Activated naive CD4-positive, alpha-beta T cell treated with anti-CD3 and anti-CD28 coated beads, Interleukin-2, amount 50 U/mL, for 16 hours (primary cell): ENCODE measurements at places on chromosomes 7 and 10.

DNA sequence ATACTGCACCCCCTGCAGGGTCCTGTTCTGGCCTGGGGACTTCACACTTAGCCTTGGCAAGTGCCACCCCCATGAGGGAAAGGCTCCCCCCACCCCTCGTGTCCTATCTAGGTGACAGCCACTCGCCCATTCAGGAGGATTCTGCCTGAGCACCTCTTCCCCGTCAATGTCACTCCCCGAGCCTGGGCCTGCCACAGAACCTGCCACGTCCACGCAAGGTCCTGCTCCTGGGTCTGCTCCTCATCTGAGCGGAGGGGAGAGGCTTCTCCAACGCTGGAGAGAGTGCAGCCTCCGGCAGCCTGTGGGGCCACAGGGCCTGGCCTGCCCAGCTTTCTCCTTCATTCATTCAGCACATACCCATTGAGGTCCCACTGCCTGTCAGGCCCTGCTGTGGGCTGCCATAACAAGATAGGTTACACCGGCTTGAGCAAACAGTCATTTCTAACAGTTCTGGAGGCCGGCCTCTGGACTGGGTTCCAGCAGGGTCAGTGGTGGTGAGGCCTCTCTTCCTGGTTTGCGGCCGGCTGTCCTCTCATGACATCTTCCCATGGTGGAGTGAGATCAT is 92.0 kb upstream of the RET start:
- DNase-seq: no peak

DNA sequence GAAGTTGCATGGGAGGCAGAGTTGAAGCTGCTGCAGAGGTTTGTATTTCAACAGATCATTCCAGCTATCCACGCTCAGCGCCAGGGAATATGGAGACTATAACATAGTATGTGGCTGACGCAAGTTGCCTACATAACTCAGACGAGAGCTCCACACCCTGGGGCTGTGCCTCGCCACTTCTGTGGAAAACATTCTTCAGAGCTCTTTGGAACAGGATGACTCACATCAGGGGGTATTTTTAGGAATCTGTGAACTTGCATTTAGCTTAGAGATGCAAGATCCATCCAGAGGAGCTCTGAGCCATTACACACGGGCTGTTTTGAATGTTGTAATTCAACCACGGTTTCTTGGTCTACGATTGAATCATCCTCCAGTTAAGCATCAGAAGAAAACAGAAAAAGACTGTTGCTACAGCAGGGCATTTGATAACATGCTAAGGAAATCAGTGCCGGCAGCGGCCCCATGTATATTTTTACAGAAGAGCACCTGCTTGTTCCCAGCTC is 481.5 kb upstream of the AKR1E2 start:
- DNase-seq: peak; percentile 19

- no peak for DNase-seq
Measured at GRCh38 chr7:79806161-79806734, 328.4 kb upstream of the GNAI1 start.

DNA sequence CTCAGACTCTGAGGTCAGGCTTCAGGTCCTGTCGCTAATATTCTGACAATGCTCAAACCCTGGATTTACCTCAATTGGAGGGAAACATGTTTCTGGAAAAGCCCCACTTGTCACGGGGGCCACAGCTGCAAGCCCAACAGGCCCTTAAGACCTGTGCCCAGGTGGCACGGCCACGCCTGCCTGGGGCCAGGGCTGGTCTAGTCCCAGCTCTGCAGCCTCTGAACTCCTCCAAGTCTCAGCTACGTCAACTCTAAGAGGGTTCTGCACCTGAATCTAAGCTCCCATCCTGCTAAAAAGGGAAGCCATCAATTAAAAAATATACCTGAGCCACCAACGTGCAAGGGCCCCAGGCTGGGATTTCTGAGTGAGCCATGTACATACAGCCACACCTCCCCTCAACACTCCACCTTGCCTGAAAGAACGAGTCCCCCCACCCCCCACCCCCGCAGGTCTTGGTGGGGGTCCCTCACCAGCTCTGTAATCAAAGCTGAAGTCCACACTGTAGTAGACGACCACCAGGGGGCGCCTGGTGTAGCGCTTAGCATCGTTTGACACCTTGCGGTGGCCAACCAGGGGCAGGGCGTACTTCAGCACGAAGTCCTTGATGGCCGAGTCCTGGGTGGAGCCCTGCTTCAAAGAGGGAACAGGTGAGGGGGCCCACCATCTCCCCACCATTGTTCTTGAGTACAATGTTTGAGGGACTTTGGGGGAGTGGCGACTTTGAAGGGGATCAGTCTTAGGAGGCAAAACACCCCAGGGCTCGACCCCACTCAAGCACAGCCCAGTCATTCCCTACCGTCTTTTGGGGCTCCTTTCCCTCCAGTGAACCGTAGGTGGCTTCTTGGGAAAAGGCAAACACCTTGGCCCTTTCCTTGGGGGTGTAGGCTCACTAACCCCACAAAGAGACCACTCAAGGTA is 22.6 kb downstream of the PDIA4 start:
- DNase-seq: peak; percentile 82

DNA sequence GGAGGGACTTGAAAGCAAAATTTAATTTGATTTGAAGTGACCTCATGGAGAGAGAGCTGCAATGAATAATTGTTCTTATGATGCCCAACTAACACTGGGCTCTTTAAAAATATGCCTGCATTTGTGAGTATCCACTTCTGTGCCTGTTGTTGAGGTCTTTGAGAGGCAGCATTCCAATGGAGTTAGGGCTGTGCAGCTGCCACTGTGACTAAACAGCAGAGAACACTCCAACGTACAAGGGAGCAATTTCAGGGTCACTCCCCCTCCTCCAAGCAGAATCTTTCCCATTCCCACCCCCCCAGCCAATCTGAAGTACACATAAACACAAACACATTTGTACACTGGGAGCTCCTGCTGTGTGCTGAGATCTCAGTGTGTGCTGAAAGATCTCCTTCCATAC is 28.0 kb upstream of the GSAP start:
- no peak for DNase-seq

GRCh38 chr10:14873090-14873760 is 5.4 kb upstream of the SUV39H2 start:
- DNase-seq: no peak

GRCh38 chr7:120733143-120733542 is 124.8 kb downstream of the TSPAN12 start:
- no peak for DNase-seq

DNA sequence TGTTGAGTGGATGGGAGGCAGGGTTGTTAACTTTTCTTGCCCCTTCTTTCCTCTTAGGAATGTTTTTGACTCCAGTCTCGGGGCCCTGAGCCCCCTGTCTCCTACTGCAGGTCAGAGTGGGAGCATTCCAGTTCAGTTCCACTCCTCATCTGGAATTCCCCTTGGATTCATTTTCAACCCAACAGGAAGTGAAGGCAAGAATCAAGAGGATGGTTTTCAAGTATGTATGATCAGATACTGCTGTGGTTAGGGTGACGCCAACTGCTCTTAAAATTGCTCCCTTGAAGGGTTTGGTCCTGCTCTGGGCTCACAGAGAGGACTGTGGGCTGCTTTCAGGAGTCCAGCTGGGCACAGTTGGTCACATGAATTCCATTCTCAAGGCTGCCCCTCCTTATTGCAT is 22.0 kb downstream of the VWA2 start:
- no peak for DNase-seq

GRCh38 chr10:127932521-127933270 is 25.8 kb downstream of the PTPRE start:
- DNase-seq: no peak

- DNase-seq: no peak
Measured at GRCh38 chr7:1457059-1457948, 2.0 kb downstream of the MICALL2 start.

DNA sequence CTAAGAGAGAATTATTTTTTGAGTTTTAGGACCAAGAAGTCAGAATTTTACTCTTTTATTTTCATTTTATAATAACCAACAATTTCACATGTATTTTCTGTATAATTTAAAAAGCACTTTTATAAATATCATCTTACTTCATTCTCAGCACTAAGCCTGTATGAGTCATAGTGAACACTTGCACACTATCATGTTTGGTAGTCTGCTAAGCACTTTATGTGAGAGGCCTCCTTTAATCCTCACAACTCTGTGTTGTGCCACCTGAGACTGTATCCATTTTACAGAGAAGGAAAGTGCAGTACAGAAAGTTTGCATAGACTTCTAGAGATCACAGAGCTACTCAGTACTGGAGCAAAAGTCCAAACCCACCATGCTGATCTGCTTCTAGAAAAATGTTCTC is 939.6 kb downstream of the NRG3 start:
- DNase-seq: no peak

- DNase-seq: no peak
Measured at GRCh38 chr10:21520949-21521348, 4.5 kb downstream of the SKIDA1 start.

- DNase-seq: no peak
Measured at GRCh38 chr10:78476156-78476555, 442.5 kb downstream of the RPS24 start.

GRCh38 chr7:73844848-73845460 is 2.6 kb upstream of the METTL27 start:
- DNase-seq: no peak

DNA sequence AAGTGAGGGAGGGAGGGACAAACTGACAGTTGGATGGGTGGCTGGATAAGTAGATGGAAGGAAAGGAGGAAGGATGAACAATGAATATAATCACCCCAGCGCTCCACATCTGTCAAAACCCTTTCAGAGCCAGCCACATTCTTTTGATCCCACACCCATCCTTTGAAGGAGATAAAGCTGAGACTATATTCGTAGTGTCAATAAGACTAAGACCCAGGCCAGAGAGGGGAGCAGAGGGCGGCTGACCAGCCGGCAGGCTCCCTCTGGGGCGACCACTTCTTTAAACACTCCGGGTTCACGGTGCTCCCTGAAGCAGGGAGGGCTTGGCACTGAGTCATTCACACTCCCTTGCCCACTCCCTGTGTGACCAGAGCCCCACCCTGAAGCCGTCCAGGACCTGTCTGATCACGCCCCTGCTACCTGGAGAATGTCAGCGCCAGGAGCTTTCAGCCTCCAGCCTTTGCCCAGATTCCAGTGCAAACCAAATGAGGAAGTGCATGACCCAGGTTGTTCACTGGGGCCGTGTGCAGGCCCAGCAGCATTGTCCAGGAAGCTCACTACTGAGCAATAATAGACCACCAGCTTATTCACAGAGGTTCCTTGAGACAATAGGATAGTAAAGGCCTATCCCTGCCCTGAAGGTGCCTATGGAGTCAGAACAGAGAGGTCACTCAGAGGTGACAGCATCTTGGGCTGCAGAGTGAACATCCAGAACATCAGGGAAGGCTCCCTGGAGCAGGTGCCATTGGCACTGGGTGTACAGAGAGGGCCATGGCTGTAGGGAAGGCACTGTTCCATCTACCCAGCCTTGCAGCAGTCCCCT is 34.4 kb downstream of the UNC5B start:
- DNase-seq: no peak

DNA sequence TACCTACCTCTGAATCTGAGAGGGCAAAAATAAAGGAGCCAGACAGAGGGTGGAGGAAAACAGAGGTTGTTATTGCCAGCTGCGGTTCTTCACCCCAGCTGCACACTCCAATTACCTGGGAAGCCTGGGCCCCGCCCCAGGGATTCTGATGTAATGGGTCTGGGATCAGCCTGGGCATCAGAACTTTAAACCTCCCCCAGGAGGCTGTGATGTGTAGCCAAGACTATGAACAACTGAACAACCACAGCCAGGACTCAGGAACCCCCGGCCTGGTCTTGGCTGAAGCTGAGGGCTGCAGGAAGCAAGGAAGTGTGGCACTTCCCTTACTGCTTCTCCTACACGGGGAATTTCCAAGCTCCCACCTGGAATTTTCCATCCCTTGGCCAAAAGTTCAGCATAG is 89.3 kb downstream of the HIP1 start:
- DNase-seq: no peak

DNA sequence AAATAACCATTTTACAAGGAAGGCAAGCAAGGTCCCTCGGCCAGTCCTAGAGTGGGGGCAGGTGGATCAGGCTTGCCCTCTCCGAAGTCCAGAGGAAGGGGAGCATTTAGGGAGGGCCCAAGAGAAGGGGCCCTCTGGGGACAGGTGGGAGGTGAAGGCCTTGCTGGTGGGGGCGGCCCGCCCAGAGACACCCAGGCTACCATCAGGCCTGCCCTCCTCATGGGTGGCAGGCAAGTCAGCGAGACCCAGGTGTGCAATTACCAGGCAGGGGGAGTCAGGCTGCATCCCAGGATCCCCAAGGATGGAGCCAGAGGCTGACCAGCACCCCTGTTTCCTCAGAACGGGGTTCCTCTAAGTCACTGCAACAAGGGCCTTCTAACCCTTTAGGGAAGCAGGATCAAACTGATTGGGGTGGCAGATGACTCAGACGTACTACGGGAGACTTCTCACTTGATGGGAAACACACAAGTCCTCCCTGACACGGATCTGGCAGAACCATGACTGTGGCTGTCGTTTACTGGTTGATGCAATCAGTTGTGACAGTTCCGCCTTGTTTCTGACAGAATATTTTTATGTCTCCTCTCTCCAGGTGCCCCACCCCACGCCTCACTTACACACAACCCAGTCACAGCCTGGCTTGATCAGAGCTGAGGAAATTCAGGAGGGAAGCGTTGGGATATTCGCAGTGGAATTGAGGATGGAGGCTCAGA is 8.2 kb downstream of the LOXL4 start:
- no peak for DNase-seq

DNA sequence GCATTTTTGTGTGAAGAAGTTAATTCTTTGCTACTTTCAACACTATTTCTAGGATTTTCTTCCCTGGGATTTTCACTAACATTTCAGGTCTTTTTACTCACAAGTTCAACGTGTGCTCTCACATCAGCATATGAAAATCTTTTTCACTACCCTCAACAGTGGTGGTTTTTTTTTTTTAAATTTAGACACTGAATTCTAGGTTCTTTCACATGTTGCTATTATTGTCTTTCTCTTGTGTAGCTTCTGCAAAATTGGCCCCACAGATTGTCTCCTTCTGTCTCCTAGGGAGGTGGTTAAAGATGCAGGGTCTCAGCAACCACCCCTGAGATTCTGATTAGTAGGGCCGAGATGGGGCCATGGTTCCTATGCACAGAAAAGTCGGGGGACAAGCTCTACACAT is 165.0 kb upstream of the GPR26 start:
- no peak for DNase-seq

GRCh38 chr10:6602700-6603084 is 22.6 kb upstream of the PRKCQ start:
- no peak for DNase-seq

- DNase-seq: no peak
Measured at GRCh38 chr7:32952876-32953275, 4.4 kb upstream of the FKBP9 start.

DNA sequence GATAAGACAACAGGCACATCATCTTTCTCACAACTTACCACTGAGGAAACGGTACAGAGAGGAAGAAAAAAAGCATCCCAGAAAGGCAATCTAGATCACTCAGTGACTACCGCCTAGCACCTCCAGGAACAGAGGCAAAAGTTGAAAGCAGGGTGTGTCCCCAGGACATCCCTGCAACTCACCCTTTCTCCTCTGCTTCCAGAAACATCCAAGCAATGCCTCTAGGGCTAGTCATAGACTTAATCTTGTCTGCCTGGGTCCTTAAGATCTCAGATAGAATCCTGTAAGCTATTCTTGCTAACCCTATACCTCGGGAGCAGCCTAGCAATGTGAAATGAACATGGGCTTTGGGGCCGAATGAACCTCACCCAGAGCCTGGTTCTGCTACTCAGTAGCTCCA is 18.8 kb upstream of the PDCD4 start:
- no peak for DNase-seq

- DNase-seq: no peak
Measured at GRCh38 chr7:115252461-115252860, 330.6 kb downstream of the MDFIC start.
